ENCODE measurements at places on chromosomes 3 and 15.

- DNase-seq: no peak
Measured at GRCh38 chr3:135311699-135312098, 516.6 kb downstream of the EPHB1 start.

- peak; percentile 96 for DNase-seq
Measured at GRCh38 chr15:88878720-88879184, 16.6 kb downstream of the HAPLN3 start.

- DNase-seq: no peak
Measured at GRCh38 chr3:128283421-128283820, 130.1 kb downstream of the EEFSEC start.

DNA sequence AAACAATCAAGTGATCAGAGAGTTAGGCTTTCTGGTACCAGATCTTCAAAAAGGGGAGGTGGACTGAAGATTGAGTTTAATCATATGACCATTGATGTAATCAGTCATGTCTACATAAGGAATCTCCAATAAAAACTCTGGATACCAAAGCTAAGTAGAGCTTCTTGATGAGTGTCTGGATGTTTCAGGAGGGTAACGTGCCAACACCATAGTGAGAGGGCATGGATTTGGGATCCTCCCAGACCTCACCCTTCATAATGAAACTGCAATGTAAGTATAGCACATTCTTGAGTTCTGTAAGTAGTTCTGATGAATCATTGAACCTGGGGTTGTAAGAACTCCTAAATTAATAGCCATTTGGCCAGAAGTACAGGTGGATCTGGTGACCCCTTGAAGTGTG, 21.3 kb downstream of the PGPEP1L start:
- no peak for DNase-seq

DNA sequence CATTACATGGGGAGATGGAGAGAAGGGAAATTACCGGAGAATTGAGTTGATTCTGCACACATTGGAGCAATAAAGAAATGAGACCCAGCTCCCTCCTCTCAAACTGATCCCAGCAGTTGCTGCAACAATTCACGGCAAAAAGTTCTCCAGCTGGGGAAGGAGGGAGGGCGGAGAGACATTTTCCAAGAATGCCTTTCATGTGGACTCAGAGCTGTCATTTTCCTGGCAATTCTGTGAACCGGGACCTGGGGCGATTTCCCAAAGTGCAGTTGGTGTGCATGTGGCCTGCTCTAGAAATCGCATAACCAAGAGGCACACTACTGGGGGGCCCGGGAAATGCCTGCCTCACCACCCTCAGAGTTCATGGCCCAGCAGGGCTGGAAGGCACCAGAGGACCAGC, 48.7 kb upstream of the IREB2 start:
- DNase-seq: no peak

DNA sequence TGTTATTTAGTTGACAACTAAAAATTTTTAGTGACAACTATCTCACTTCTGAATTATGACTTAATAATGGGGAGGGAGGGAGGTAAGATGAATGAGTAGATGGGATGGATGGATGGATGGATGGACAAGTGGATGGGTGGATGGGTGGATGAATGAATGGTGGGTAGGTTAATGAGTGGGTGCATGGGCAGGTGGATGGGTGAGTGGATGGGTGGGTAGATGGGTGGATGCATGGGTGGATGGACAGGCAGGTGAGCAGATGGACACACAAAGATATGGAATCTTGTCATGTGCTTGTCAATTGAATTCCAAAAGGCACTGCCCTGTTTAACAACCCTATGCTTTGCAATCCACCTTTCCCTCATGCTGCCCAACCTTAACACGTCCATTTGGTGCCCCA, 41.5 kb downstream of the KLHL25 start:
- no peak for DNase-seq

GRCh38 chr15:80118956-80119355, 33.8 kb upstream of the FAH start:
- DNase-seq: no peak

DNA sequence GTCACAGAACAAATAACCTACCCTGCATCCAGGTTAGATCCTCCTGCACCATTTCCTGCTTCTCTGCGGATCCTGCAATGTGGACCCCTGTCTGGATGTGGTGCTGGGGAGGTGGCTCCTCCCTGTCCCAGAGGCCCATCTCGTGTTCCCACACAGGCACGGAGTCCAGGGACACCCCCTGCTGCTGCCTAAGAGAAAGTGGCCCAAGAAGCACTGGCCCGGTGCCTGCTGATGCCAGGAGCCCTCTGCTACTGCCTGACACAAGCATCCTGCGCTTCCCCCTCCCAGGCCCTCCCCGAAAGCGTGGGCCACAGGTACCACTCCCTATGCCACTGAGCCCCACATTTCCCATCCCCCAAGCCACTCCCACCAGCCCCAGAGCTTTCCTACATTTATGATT, 48.6 kb downstream of the ZNF445 start:
- DNase-seq: no peak

- peak; percentile 89 for DNase-seq
Measured at GRCh38 chr3:53795789-53796560, 50.2 kb downstream of the CHDH start.

DNA sequence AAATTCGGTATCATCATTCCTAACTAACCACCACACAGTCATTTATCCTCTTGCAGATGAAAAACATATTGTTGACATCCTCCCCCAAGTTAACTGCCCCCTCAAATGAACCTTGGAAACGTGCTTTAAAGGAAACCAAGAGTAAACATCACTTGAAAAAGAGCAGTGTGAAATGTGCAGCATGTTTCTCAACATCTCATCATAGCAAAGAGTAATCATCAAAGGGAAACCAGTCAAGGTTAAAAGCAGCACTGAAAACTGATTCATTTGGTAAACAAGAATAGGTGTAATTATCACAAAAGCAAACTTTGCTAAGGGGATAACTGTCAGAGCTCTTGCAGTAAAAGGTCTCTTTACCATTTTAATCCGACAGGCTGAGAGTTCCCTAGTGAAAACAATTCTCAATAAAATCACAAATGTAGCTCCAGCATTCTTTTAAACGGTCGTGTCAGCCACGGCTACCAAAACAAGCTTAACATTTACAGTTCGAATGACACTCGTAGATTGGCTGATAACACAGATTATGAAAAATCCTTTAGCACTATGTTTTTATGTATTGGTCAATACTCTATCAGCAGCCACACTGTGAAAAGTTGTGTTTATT, 461.0 kb downstream of the GBE1 start:
- no peak for DNase-seq
